ENCODE measurements at places on chromosomes 6 and 20.

DNA sequence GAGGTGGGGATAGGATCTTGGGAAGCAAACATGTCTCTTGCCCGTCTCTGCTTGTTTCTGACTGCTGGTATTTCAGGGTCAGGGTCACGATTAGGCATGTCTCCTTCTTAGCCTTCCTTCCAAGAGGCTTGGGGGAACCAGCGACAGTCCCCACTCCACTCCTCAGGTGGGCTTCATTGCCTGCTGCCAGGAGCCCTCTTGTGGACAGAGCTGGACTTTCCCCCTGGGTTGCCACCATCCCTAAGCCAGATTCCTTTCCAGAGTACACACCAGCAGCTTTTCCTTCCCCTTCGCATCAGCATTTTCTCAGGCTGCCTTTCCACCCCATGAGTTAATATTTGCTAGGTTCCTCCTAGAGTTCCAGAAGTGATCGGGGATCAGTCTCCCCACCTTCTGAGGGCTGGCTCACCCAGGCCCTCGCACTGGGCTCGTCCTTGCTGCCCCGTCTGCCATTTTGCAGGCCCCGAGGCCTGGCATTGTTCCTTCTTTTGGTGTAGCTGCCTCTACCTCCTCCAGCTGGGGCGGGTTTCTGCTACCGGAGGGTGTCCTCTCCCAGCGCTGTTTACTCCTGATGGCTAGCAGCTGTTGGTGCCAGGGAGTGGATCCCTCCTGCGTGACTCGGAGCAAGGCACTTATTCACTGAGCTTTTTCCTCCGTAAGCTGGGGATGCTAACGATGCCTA, 8.8 kb upstream of the C20orf144 start:
- no peak for DNase-seq

GRCh38 chr6:123182998-123183397, 187.0 kb downstream of the CLVS2 start:
- no peak for DNase-seq

- DNase-seq, result no peak
These were observed 12.4 kb upstream of the CCN5 start for GRCh38 chr20:44702776-44703175.

DNA sequence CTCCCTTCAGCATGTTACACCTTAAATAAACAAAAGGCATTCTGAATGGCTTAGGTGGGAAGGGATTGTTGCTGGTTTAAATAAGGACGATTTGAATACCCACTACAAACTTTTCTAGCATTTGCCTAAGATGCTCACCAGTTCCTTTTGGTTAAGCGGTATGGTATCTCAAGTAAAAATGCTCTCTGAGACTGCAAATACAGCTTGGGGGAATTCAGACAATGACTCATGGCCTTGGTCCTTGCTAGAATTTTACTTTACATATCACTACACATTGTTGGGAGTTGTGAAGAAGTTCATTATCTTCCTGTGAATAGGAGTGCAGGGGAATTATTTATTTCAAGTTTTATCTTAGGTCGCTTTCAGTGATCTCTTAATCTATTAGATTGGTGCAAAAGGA, 670.7 kb downstream of the UTRN start:
- DNase-seq, result no peak

DNA sequence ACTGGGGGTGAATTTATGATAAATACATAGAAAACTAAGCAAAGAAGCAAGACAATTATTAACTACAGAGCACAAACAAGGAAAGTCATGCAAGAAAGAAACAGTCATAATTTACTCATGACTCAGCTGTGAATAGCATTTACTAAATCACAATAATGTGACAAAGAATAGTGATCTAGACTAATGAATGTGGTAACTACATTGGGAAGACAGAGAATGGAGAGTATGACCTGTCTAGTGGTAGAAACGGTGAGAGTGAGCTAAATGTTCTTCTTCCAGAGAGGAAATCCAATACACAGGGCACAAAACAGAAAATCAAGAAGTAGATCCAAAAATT, 153.5 kb upstream of the DST start:
- DNase-seq, result no peak

DNA sequence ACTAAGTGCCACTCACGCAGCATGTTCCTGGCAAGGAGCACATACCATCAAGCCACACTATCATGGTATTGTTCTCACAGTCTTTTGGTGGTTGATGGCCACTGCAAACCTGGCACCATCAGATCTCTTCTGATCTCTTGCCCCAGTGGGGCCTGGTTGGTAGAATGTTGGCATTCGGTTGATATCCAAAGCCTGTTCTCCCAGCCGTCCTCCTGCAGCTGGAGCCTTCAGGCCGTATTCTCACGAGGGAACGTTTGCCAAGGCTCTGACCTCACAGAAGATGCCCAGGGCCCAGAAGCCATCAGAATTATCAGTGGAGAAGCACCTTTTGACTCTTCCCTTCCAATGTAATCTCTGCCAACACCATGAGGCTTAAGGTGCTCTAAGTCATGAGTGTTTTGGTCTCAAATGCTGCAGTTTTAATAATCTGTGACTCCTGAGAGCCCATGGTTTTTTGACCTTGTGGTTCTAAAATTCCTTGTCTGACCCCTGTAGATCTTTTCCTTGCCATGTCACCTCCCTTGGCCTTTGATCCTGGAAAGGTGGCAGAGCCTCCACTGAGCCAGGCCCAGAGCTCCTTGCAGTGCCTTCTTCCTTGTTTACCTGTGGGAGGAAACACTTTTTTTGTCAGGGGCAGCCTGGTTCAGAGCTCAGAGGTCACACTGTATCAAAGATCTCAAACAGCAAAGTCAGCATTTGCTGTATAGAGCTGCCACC, 27.8 kb downstream of the POFUT1 start:
- no peak for DNase-seq

DNA sequence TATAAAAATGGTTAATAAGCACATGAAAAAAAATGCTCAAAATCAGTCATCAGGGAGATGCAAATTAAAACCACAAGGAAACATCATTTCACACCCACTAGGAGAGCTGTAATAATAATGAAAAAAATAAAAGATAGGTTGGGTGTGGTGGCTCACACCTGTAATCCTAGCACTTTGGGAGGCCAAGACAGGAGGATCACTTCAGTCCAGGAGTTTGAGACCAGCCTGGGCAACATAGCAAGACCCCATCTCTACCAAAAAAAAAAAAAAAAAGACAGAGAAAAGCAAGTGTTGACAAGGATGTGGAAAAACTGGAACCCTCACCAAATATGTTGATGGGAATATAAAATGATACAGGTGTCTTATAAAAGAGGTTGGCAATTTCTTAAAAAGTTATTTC, 3.0 kb upstream of the MYLK4 start:
- DNase-seq, result no peak

Data from T-helper 2 cell (primary cell).